ENCODE measurements at places on chromosomes 3 and 15.

DNA sequence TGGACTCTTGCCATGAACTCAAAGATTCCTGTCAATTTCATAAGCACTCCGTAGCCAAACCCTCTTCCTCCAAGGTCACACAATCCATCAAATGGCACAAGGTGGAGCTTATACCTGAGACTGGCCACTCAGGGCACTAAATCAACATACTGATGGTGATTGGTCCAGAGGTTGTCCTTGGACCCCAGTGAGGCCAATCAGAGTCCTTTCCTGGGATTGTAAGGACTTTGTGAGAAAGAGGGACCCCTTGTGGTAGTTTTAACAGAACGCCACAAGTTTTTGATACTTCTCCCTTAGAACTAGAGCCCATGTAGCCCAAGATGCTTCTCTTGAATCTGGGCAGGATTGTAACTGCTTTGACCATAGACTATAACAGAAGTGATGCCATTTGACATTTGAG lies 44.4 kb upstream of the LARS2 start:
- peak; percentile 74 for DNase-seq

- no peak for DNase-seq
Measured at GRCh38 chr3:5787861-5788488, 600.5 kb downstream of the EDEM1 start.

GRCh38 chr15:58741032-58741431 lies 8.5 kb downstream of the ADAM10 start:
- no peak for DNase-seq

DNA sequence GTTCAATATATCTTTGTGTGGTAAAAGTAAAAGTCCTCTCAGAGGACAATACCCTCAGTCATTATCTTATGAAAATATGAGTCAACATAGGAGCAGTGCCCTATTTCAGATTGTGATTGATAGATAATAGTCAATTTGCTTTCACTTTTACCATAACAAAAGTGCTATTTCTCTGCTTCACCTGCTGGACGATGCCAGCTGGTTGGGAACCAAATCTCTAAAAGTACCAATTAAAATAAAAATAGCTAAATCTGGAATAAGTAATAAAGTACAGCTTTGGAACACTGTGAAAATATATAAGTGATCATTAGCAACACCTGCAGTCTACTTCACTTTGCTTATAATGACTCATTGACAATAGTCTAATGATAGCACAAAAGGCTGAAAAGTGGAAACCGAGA lies 390.3 kb upstream of the AGTR1 start:
- DNase-seq: no peak

GRCh38 chr3:170589113-170589512 lies 3.2 kb upstream of the SLC7A14 start:
- no peak for DNase-seq

GRCh38 chr3:22039161-22039560 lies 288.2 kb upstream of the ZNF385D start:
- DNase-seq: no peak

DNA sequence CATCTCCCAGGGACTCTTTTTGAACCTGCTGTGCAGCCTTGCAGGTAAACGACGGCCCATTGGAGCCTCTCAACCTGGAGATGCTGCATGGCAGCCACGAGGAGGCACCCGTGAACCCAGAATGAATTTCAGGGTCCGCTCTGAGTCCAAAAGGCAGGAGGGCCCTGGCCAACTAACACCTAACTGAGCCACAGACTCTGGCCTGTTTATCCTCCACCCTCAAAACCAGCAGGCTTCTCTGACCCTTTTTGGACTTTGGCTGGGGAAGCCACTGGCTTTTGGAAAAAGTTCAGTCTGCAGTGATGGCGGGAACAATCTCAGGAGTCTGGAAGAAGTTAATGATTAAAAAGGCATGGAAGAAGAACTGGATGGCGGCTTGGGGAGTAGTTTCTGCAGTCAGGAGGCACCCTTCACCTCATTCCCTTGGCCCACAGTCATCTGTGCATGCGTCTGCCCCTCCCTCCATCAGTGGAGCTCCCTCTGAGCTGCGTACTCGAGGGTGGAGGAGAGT lies 4.1 kb downstream of the PXYLP1 start:
- no peak for DNase-seq

DNA sequence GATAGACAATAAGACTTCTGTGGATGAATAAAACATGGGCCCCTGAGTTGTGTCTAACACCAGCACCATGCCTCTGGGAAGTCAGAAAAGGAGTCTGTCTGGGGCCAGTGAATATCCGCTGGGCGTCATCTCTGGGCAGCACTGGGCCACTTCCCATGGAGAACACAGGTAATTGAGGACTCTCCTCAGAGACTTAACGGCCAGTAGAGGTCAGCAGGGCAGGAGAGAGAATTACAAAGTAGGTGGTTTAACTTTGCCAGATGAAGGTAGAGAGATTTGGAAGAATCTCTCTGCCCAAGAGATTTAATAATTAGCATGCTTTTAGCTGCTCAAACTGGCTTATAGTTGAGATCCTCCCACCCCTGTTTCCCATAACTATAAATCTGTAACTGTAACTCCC lies 65.7 kb downstream of the OCA2 start:
- DNase-seq: no peak

DNA sequence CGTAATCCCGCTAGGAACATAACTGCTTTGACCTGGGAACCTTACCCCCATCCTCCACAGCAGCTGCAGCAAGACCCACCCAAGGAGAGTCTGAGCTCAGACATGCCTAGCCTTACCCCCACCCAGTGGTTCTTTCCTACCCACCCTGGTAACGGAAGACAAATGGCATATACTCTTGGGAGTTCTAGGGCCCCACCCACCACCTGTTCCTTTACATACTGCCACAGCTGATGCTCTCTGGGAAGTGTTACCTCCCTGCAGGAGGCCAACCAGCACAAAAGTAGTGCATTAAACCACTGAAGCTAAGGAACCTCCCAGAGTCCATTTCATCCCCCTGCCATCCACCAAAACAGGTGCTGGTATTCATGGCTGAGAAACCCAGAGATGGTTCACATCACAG lies 50.6 kb upstream of the AZI2 start:
- no peak for DNase-seq

DNA sequence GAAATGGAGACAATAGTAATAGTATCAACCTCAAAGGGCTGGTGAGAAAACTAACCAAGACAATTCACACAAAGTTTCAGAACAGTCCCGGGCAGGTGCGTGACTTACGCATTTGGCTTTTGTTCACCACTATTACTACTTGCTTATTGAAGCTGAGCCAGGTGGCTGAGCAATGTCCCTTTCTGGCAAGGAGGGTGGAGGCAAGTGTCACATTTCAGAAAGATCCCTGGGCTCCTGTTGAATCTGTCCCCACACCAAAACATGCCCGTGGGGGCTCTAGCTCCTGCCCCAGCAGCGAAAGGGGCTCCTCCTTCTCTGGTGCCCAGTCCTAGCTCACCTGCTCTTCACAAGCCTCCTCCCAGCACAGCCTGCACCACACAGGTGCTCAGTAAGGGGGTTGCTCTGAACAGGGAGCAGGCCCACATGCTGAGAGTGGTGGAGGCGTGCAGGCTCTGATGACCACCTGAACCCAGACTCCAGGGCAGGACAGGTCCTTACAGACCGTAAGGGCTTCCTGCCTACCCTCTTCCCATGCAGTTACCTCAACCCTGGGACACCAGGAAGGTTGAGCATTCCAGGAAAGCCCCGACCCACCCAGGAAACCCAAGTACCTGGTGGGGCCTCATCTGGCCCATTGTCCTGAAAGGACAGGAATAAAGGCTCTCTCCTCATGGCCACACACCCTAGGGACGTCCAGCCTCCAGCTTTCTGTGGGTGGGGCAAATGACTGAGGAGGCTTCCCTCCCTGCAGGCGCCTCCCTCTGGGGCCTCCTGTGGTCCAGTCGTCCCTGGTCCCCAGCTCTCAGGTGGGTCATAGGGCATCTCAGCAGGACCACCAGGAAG lies 32.6 kb downstream of the SEMA7A start:
- peak; percentile 39 for DNase-seq

GRCh38 chr15:85073556-85074194 lies 92.0 kb downstream of the PDE8A start:
- DNase-seq: no peak

DNA sequence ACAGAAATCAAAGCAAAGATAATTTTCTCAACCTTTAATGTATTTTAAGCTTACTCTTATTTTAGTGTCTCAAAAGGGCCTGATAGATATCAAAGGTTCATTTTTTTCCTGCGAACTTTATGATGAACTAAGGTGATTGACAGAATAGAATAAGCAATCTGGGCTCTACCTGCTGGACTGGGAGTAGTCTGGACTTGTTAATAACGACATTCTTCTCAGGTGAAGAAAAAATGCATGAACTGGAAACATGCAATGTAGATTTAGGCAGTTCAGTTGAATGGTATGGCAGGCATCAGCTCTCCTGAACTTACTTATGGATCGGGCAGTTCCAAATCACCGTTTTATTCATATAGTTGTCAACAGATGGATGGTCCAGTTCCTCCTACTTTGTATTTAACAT lies 189.7 kb upstream of the ZBTB20 start:
- DNase-seq: no peak

DNA sequence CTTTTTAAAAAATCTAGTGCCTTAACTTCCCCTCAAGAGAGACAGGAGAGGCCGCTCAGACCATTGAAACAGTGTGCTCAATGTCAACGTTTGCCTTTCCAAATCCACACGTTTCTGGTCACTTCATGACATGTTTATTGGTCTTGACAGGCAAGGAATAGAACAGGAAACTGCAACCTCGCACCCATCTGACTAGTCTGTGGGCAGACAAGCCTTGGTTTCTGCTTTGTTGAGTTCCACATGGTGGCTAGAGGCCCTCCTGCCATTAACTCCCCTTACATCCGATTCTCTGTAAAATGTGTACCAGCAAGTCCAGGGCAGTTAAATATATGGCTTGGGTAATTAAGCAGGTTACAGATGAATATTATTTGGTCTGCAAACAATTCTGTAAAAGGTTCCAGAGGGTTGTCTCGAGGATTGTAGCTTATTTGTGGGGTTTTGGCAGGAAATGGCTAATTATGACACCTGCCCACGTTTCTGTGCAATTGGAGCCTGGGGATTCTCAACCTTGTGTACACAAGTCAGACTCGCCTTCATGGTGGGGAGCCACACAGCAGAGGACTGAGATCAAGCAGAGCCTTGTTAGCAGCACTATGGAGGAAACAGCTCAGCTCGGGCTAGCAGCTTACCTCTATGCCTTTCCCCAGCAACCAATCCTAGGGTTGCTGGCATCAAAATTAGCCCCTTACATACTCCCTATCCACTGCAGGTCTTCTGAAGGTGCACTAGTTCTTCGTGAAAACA lies 317.5 kb upstream of the IGF1R start:
- DNase-seq: no peak

- DNase-seq: no peak
Measured at GRCh38 chr15:38128341-38128781, 124.3 kb upstream of the SPRED1 start.

DNA sequence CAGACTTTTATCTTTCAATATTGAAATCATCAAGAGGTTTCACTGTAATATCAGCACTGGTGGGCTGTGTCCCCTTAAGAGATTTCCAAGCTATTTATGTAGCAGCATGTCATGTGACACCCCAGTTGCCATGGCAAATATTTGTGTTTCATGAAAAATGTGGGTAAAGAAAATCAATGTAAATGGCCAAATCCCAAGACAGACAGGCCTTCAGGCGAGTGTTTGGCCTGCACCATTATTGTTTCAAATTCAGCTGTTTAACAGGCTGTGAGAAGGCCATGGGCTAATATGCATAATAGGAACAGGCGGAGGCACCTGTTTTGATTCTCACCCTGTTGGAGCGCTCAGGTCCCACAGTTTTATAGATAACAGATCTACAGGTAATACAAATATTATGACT lies 104.2 kb downstream of the IQCH start:
- no peak for DNase-seq

- DNase-seq: peak; percentile 2
Measured at GRCh38 chr15:23823508-23823907, 136.4 kb upstream of the NDN start.

DNA sequence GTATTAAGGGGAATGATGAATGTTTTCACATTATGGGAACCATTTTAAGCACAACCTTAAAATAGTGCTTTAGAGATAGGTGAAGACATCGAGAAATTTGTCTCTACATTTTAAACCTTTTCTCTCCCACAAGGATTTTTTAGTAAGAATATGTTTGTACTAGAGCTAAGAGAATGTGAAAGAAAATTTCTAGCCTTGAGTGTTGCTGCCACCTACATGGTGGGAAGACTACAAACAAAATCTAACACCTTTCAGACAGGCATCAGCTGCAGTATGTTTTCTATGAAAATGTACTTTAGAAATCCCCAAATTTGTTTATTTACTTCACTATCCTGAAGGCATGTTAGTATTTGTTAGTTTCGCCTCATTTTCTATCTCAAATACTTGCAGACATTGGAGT lies 247.4 kb downstream of the WDR72 start:
- DNase-seq: no peak

- DNase-seq: no peak
Measured at GRCh38 chr3:190197346-190197763, 76.7 kb upstream of the P3H2 start.

GRCh38 chr15:81785181-81785580 lies 260.6 kb downstream of the MEX3B start:
- no peak for DNase-seq

- DNase-seq: no peak
Measured at GRCh38 chr15:85361323-85361722, 19.1 kb upstream of the AKAP13 start.

DNA sequence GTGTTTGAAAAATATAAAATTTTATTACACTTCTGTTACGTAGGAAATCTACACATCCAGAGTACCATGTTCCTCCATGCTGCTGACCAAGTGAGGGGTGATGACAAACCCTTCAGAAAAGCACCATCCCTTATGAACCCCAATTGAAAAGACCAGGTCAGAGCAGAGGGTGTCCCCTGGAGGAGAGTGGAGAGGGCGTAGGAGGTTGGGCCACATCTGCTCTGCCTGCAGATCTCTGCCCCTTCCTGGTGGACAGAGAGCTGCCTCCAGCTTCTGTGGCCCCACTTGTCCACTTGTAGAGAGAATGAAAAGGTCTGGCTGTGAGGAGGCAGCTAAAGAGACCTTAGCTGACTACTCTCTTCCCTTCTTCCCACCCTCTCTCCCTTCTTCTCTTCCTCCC lies 55.5 kb downstream of the GLDN start:
- DNase-seq: no peak

DNA sequence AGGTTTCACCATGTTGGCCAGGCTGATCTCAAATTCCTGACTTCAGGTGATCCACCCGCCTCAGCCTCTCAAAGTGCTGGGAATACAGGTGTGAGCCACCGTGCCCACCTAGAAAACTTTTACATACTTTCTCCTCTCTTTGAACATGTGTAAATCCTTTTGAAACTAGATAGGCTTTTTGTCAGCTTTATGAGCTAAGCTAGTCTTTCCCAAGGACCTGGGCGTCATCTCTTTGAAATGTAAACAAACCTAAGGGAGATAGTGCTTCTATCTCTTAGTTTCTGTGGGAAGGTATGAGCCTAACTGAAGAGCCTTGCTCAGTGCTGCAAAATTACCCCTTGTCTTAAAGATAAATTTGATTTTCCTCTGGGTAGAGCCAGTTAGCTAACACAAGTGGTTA lies 4.8 kb downstream of the CX3CR1 start:
- DNase-seq: no peak

DNA sequence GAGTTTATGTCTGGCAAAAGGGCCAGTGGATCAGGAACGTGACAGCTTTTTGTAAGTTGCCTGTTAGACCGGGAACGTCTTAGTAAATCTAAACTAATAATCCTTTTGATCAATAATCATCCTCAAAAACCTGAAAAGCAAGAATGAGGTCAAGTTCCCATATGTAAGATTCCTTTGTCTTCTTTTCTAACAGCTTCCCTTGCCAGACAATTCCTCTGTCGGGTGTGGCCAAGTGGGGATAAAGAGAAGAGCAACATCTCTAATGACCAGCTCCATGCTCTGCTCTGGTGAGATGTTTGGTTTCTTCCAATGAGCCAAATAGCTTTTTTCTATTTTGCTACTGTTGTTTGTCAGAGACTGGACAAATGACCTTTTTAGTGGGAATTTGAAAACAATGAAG lies 19.8 kb downstream of the FANCD2OS start:
- no peak for DNase-seq
